ENCODE measurements at places on chromosomes 1 and 21.

GRCh38 chr21:42223826-42224575 is 5.1 kb downstream of the ABCG1 start:
- no peak for DNase-seq

GRCh38 chr1:184970691-184971161 is 3.6 kb downstream of the NIBAN1 start:
- DNase-seq = no peak

DNA sequence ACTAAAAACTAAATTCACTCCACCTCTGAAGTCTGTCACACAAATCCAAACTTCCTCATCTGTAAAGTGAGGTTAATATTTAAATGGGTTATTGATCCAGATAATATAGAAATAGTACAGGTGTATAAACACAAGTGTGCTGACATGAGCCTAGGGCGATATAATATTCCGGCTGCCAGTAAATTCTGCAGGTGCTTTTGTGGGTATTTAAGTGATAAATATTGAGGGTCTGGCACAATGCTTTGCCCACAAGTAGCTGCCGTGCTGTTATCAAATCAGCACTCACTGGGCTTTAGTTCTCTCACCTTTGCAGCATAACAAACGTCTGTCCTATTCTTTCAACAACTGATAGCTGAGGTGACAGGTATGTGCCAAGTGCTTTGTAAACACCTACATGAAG is 7.6 kb downstream of the PABPC4 start:
- no peak for DNase-seq

DNA sequence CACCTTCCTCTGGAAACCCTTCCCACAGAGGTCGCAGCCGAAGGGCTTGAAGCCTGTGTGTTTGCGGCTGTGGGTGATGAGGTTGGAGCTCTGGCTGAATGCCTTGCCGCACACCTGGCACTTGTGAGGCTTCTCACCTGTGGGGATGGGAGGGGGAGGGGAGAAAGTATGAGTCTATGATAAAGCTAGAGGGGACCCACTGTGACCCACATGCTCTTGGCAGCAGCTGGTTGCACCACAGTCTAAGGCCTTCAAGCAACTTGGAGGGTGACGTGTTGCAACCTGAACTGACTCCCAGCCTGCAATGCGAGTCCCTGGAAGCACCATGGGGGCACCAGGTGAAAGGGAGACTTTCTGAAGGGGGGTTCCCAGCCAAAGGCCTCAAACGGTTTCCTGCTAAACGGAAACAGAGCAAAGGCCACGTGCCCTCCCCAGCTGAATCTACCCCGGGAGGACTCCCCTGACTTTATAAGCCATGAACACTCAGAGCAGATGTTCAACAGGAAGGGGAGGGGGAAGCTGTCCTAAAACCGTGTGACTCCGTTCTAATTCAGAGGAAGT is 10.6 kb downstream of the GFI1 start:
- DNase-seq = no peak

DNA sequence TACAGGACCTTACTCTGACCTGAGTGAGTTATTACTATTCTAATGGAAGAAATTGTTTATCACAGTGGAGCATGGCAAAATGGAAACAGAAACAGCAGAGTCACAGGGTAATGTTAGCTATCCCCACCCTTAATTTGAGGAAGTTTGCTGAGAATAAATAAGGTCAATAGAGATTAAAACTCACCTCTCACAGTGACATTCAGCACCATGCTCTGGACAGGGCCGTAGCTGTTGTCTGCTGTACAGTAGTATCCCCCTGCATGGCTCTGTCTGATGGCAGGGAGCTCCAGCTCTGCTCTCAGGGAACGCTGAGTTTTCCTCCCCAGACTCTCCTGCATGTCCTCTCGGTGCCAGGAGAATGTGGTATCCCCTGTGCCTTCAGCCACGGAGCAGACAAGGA is 11.9 kb downstream of the FCRL4 start:
- DNase-seq = no peak

- no peak for DNase-seq
Observed at GRCh38 chr1:156504438-156504813, 3.9 kb upstream of the MEF2D start.

- peak; percentile 34 for DNase-seq
Observed at GRCh38 chr1:41919764-41920397, 1.2 kb upstream of the HIVEP3 start.

DNA sequence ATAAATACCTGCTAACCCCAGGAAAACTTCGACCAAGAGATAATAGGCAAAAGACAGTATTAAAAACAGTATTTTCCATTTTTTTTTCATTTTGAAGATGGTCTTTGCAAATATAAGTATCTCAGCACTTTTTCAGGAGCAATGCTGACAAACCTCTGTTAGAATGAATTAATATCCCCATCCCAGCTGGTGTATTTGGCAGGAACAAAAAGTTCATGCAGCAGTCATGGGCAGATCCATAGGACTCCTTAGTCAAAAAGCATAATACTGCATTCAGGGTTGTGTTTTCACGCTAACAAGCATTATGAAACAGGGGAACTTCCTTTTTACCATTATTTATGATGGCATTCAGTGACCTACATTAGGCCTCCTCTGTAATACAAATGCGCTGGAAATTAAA is 344.0 kb downstream of the ST6GALNAC3 start:
- no peak for DNase-seq

Data from activated naive CD4-positive, alpha-beta T cell (primary cell).